Esophagus muscularis mucosa (tissue), 4 donors: ENCODE measurements at places on chromosomes 5 and 9.

DNA sequence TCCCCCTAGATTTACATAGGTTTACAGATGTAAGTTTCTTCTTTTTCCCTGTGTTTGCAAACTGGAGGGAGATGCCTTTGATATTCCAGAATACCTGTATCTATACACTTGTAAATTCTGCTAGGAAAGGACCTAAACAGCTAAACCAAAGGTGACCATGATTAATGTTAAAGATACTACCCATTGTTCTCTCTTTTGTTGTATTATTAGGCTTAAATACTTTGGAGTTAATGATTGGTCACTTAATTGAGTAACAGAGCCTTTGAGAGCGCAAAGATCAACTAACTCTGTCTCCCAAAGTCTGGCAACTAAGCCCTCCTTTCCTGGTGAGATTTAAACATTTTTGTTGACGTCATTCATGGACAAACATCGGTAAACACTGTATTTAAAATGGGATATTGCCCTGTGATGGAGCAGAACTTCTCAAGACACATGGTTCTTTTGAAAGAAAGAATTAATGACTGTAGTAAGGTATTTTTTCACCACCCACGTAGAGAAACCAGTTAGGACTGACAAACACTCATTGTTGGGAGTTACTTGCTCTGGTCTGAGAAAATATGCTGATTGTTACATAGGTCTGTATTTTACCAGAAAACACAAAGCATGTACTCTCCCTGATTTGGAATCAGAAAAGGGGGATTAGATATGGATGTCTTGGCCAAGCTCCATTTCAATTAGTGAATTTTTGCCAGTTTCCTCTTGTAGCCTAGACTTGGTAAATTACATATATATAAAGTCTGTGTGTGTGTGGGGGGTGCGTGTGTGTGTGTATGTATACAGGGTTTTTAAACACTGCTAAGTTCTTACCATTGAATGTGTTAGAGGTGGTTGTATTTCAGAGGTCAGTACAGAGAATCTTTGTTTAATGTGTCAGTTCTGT is 4.6 kb downstream of the VCAN start:
- no peak for DNase-seq

DNA sequence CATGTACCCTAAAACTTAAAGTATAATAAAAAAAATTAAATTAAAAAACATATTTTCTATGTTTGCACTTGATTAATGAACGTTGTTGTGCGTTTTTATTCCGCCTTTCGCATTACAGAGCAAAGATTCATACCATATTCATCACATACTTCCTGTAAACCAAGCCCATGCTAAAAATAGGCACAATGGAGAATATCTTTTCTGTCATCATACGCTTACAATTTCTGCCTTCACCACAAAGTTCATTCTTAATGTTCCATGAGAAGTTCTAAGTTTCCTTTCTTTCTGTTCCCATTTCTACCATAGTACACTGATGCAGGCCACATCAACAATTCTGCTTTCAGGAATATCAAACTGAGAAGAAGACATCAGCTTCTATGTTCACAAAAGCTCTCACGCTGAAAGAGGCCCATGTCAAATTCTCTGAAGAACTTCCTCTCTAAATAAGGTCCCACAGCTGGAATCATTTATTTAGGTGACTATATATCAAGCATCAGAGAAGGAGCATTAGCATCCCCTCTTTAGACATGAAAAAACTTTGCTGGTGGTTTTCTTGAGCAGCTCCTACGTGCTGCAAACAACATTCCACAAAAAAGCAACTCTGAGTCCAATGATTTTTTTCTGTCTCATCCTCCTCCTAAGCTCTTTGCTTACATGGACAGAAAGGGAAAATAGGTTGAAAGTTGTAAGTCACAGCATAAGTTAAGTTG is 456.4 kb downstream of the CDH10 start:
- DNase-seq = no peak

GRCh38 chr9:16294133-16294770 is 576.2 kb downstream of the BNC2 start:
- DNase-seq = no peak

DNA sequence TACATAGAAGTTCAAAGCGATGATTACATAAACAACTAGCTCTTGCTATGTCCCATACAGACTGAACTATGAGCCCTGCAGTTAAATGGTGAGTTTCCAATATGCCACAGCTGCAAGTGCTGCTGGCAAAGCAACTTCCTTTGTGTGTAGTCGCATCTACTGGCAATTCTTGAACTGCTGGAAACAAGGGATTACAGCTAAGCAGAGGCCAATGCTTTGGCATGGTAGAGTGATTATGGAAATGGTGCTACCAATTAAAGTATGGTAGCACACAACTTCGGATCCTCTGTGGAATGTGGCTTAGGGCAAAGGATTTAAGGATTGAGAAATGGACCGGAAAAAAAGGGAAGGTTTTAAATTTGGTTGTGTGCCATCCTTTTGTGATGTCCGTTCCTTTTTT is 856.6 kb downstream of the MAT2B start:
- DNase-seq = no peak

- DNase-seq = no peak
Measured at GRCh38 chr5:60586307-60586901, 113.6 kb downstream of the DEPDC1B start.

DNA sequence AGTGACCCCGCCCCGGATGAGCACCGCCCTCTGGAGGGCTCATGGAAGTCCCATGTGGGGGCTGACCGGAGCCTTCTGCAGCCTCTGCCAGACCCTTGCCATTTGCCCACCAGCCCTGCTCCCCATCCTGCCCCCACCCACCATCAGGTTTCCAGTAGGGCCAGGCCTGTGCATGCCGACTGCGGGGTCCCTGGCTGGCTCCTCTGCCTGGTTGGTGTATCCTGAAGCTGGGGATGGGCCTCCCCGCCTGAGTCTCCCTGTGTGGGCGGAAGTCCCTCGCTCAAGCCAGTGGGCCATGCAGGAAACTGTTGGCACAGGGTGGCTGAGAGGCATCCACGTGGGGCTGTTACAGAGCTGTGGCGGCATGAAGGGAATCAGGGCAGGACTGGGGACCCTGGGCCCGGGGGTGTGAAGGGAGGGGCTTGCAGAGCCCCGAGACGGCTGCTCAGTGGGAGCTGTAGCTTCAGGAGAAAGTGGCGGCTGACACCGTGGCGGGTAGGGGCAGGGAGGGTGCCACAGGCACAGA is 88.7 kb downstream of the RXRA start:
- no peak for DNase-seq

DNA sequence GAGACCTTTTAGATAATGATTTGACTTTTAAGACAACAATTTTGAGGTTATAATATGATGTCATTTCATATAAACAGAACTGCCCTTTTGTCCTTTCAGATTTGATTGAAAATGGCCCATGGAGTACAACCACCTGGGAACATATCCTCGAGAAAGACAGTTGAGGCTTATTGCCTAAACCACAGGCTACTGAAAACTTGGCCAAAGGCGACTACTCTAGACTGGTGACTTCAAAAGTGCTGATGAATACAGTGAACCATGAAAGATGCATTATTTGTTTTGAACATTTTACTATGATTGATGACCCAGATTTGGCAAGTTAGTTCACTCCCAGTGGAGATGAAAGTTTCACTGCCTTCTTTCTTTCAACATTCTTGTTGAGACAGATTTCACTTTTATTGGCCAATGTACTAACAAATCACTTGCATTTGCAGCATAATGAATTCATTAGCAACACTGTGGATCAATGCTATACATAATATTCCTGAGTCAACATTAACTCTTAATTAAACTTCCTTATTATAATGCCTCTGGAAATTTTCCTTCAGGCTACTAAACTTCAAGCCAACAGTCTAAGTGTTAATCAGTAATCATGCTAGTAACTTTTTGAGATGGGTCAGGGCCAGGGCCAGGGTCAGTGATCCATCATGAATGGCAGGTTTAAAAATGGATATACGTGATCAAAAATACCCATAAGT is 480.3 kb downstream of the RAB3C start:
- DNase-seq = no peak

- DNase-seq = no peak
Measured at GRCh38 chr9:93964685-93965084, 9.5 kb upstream of the BARX1 start.

DNA sequence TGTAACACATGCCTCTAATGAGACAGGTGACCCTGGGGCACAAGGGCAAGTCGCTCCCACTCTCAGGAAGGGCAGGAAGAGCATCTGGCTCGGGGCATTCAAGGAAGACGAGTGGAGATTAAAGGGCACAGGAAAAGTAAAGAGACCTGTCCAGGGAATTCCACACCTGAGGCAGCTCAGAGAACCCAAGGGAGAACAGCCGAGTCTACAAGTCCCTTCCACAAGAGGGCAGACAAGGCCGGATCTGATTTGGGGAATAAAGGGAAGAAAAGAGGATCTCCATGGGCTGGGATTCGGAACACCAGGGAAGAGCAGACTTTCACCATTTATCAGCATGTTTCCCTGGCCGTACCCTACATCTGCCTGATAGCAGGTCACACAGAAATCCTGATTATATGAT is 28.1 kb downstream of the GPX3 start:
- DNase-seq = no peak

GRCh38 chr9:93319992-93320500 is 131.4 kb upstream of the FAM120A start:
- no peak for DNase-seq

GRCh38 chr5:131994533-131995226 is 16.8 kb downstream of the ACSL6 start:
- no peak for DNase-seq

- no peak for DNase-seq
Measured at GRCh38 chr5:74542482-74542881, 98.0 kb downstream of the ENC1 start.

GRCh38 chr9:34322899-34323591 is 6.0 kb downstream of the KIF24 start:
- DNase-seq = no peak

- DNase-seq = no peak
Measured at GRCh38 chr5:125575891-125576505, 829.6 kb upstream of the ZNF608 start.

GRCh38 chr9:100549048-100549447 is 28.8 kb upstream of the CAVIN4 start:
- no peak for DNase-seq

- DNase-seq = no peak
Measured at GRCh38 chr9:133592731-133593409, 16.3 kb downstream of the FAM163B start.
